Stimulated activated CD4-positive, alpha-beta T cell treated with anti-CD3 and anti-CD28 coated beads, Interleukin-12 subunit alpha, Interleukin-12 subunit beta, amount 100 ng/mL, for 4 hours (primary cell): ENCODE measurements at places on chromosomes 11 and 22.

DNA sequence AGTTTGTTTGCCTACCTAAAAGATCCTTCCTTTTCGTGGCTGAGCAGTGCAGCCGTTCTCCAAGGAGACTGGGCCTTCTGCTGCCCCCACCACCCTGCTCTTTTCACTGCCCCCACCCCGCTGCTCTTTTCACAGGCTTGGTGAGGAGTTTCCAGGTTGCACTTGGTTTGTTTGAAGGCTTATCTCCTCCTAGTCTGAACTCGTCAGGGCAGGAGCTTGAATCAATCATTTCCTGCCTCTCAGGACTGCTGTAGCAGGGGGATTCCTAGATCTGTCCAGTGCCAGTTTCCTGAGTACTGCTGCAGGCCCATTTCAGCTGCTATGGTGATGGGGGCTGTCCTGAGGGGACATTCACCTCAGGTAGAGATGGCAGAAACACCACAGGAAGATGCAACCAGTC, 10.0 kb downstream of the MED15 start:
- no peak for DNase-seq

- DNase-seq = no peak
Observed at GRCh38 chr11:129965248-129965647, 37.4 kb downstream of the PRDM10 start.

GRCh38 chr11:66595245-66595904, 2.4 kb downstream of the CCS start:
- DNase-seq = no peak

- no peak for DNase-seq
Observed at GRCh38 chr11:58658623-58659022, 36.2 kb downstream of the CNTF start.

GRCh38 chr11:91115116-91115515, 892.3 kb upstream of the CHORDC1 start:
- DNase-seq = no peak

GRCh38 chr11:75563501-75563977, 1.5 kb downstream of the SERPINH1 start:
- DNase-seq = no peak

DNA sequence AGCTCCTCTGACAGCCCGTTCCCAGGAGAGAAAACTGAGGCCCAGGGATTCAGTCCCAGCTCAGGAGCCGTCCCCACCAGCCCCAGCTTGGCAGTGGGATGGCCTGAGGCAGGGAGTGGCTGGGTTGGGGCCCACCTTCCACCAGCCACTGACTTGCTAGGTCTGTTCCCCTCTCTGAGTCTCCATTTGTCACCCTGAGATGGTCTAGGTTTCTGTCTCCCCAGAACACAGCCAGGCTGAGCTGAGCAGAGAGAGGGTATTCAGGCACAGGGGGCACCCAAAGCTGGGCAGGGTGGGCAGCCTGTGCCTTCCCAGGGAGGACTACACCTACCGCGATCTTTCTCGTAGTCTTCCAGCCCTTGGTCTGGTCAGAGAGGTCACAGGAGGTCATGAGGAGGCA, 95.7 kb downstream of the PDE2A start:
- no peak for DNase-seq

GRCh38 chr11:2126520-2127085, 12.6 kb downstream of the IGF2 start:
- no peak for DNase-seq

GRCh38 chr11:69691463-69691862, 12.4 kb downstream of the FGF19 start:
- no peak for DNase-seq

GRCh38 chr11:111624608-111625007, 22.4 kb downstream of the SIK2 start:
- no peak for DNase-seq

DNA sequence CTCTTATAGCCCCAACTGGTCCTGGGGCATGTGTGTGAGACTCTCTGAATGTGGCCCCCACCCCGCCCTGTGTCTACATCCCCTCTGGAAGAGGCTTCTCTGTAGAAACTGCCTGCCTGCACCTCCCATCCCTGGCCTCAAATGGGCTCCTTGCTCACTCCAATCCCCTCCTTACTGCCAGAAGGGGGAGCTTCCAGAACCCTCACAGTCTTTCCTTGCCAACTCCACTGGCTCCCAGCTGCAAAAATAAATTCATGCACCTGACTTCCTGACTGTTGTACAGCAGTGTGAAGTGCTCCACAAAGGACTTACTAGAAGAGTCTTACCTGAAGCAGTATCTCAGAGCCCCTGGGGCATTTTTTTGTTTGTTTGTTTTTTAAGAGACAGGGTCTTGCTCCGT, 15.2 kb upstream of the SERPIND1 start:
- no peak for DNase-seq

DNA sequence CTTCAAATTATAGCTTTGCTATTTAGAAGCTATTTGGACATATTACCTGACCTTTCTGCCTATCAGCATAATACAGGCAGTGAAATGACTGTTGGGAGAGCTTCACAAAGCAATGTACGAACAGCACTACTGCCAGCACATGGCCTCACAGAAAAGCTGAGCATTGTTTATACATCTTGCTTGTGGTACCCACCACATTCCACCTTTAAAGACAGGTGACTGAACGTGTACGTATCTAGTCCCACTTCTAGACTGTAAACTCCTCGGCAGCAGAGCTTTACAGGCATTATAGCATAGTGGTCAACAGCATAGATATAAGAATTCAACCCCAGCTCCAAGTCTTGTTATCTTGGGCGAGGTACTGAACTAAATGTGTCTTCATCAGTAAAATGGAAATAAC, 1.6 kb downstream of the JOSD1 start:
- no peak for DNase-seq

GRCh38 chr22:47098121-47098520, 335.7 kb downstream of the TBC1D22A start:
- no peak for DNase-seq

DNA sequence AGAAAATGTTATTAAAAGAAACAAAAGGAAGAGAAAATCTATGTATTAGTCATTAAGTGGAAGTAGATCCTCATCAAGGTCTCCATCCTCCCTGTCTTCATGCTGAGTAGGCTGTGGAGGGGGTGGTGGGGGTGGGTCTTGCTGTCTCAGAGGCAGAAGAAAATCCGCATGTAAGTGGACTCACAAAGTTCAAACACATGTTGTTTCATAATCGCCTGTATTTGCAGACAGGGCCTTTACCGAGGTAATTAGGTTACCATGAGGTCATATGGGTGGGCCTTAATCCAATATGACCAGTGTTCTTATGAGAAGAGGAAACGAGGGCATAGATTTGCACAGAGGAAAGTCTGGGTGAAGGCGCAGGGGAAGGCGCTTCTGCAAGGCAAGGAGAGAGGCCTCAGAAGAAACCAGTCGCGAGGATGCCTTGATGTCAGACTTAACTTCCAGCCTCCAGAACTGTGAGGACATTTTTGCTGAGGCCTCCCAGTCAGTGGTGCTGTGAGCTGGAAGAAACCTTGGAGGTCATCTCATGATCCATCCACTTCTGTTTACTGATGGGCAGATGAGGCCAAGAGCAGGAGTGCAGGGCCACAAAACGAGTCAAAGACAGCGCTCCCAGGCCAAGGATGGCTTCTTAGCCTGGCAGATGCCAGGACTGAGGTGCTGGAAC, 49.3 kb upstream of the THY1 start:
- no peak for DNase-seq

GRCh38 chr11:43573873-43574272, 106.7 kb upstream of the HSD17B12 start:
- DNase-seq = no peak

DNA sequence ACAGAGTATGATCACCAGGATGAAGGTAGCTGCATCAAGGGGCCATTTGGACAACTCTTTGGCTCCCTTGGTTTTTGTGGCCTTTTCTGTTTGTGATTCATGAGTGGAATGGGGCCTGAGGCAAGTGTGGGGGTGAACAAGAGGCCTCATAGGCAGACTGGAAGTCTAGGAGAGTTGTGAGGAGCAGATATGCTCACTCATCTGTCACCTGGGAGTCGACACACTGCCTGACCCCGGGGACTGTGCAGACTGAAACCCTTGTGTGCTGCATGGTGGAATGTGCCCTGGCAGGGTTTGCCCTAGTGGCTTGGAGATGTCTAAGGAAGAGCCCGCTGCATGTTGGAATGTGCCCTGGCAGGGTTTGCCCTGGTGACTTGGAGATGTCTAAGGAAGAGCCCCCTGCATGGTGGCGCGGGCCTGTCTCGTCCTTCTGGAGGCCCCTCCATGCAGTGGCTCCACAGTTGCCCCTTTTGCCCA, 60.0 kb downstream of the MED15 start:
- DNase-seq = no peak

DNA sequence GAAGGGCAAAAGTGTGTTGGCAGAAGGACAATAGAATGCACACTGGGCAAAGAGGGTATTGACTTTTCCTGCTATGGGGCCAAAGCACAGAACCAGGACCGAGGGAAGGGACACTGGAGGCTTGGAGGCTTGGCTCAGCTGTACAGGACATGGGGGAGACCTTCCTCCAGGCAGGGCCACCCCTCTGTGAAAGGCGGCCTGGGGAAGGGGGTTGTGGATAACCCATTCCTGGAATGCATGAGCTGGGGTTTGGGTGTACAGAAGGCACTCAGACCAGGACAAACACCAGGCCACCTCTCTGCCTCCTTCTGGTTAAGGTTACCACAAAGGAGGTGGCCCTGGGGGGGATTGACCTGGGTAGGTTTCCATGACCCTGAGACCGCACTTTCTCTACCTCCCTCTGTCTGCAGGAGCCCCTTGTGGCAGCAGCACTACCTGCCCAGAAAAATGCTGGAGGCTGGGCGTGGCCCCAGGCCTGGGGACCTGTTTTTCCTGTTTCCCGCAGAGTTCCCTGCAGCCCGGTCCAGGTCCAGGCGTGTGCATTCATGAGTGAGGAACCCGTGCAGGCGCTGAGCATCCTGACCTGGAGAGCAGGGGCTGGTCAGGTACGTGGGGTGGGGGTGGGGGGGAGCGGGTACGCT, 9.6 kb downstream of the P2RY2 start:
- no peak for DNase-seq

DNA sequence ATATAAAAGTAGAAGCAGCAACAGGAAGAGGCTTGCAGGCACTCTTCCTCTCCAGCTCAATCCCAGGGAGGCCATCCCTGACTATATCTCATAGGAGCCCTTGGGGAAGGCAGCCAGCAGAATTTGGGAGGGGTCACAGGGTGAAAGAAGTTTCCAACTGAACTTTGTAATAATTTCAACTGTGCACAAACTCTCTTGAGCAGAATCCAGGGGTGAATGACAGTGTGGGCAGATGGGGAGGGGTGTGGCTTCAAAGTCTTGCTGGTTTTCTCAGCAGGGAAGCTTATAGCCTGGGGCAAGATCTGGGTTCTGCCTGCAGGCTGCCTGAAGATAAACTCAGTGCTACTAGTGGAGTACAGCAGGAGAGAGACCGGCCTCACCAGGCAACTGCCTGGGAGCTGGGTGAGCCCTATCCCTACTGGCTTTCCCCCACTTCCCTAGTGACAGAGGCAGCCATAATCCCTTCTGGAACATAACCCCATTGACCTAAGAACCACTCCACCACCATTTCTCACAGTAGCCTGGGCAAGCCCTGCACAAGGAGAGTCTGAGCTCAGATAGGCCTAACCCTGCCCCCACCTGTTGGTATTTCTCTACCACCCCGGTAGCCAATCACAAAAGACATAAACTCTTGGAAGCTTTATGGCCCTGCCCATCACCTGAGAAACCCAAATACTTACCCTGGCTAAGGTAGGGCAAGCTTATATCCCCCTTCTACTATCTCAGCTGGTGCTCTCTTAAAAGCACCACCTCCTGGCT, 17.8 kb upstream of the TTC12 start:
- no peak for DNase-seq

- no peak for DNase-seq
Observed at GRCh38 chr11:115605871-115606497, 101.8 kb upstream of the CADM1 start.

- DNase-seq = no peak
Observed at GRCh38 chr11:2909133-2909902, 19.9 kb downstream of the PHLDA2 start.

DNA sequence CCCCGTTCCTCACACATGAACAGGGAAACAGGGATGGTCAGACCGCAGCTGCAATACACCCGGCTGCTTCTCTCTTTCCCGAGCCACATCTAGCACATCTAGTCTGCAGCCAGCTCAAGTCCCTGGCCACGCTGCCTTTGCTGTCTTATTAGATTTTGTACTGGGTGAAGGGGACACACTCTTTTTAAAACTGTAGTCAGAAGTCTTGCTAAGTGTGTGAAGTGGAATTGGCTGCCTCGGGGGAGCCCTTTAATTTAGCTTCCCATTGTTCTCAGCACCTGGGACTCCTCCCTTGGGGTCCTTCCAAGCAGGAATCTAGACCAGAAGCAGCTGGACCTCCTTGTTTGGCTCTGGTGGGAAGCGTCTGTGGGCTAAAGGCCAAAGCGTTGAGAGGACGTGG, 420.0 kb downstream of the CTTN start:
- DNase-seq = no peak

GRCh38 chr11:115765803-115766239, 261.6 kb upstream of the CADM1 start:
- DNase-seq = no peak
